ENCODE measurements at places on chromosomes 3 and 15. TPM values are rescaled to one million over a fixed set of nuclear protein-coding genes. Genes with fewer than 3 reads are reported as not detected.

- H3K27me3 ChIP-seq, result no peaks in the 10 kb centered on the region
- DNase-seq, result no peak
- no peak overlapping the region for H3K4me3 ChIP-seq
- peaks cover 8% of the 10 kb centered on the region for H3K36me3 ChIP-seq
- peaks cover 58% of the 10 kb centered on the region for H3K4me1 ChIP-seq
Measured at GRCh38 chr3:106332129-106332528, 463.3 kb upstream of the CBLB start.

GRCh38 chr3:8452112-8452511 is 49.5 kb upstream of the LMCD1 start:
- H3K36me3 ChIP-seq, result no peaks in the 10 kb centered on the region
- DNase-seq, result no peak
- H3K27me3 ChIP-seq, result peaks cover 7% of the 10 kb centered on the region
- no peaks in the 10 kb centered on the region for H3K4me1 ChIP-seq

The LIPC gene
- 3.9 TPM for total RNA-seq

DNA sequence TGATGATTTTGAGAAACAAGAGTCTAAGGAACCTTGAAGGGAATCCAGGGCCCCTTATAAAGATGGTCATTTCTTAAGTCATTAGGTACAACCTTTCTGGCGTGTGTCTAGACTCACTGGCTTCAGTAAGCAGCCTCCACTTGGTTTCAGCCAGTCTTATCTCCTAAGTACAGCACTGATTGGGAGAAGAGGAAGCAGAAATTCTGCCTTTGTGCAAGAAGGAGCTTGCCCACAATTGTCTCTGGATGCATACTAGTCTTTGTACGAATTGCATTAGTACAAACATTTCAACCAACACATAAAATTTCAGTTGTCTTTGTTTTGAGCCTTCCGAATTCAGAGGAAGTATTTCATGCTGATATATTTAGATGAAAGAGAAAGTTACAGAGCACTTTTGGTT is 139.4 kb downstream of the SLCO3A1 start:
- H3K4me1 ChIP-seq, result peaks cover 8% of the 10 kb centered on the region
- H3K27me3 ChIP-seq, result no peaks in the 10 kb centered on the region
- no peaks in the 10 kb centered on the region for H3K36me3 ChIP-seq
- H3K4me3 ChIP-seq, result no peak overlapping the region

The PYGO1 gene
- 0.06 TPM for total RNA-seq

Measured in activated CD4-positive, alpha-beta T cell treated with anti-CD3 and anti-CD28 coated beads, Interleukin-2, amount 10 ng/mL, durations not matched to agents 7 days and 5 days (primary cell).